ENCODE measurements at places on chromosomes 16 and 17. TPM values are rescaled to one million over a fixed set of nuclear protein-coding genes. Genes with fewer than 3 reads are reported as not detected.

- H3K27me3 ChIP-seq, result no peaks in the 10 kb centered on the region
- no peak for DNase-seq
- H3K36me3 ChIP-seq, result no peaks in the 10 kb centered on the region
These were observed 25.9 kb downstream of the BRIP1 start for GRCh38 chr17:61837175-61838051.

KRT222 gene
- polyA plus RNA-seq, result 0.08 TPM

DNA sequence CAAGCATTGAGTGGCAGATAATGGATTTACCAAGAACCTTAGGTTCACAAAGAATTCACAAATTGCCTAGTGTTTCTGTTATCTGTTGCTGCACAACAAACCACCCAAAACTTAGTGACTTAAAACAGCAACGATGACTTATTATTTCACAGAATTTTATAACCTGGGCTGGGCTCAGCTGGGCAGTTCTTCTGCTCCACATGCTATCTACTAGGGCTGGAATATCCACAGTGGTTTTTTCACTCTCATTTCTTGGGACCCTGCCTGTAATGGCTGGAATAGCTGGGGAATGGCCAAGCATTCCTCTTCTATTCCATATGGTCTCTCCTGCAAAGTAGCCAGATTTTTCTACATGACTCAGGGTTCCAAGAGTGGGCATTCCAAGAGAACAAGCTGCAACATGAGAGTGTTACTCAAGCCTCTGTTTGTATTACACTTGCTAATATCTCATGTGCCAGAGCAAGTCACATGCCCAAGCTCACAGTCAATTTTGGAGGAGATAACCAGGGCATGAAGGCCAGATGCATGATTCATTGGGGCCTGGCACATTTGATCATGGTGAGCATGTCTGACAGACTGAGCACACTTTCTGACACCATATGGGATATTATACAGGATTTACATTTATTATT, 4.9 kb upstream of the PSMD7 start:
- no peaks in the 10 kb centered on the region for H3K27me3 ChIP-seq
- H3K36me3 ChIP-seq, result no peaks in the 10 kb centered on the region
- no peak for DNase-seq
- H3K4me3 ChIP-seq, result no peak overlapping the region
- no peak overlapping the region for H3K27ac ChIP-seq
- no peaks in the 10 kb centered on the region for H3K4me1 ChIP-seq

DNA sequence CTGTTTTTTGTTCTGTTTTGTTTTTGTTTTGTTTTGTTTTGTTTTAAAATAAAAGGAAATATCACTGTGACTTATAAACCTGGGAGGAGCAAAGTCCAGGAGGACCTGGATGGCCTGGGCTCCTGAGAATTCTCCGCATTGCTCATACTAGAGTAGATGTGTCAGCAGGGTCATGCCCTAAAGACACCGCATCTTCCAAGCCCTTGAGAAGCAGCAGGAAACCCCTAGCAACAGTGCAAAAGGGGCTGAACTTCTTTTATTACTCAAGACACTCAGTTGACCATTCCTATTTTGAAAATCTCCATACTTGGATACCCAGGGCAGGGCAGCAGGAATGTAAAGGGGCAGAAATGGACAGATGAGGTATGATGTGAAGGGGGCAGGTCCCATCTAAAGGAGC, 51.8 kb downstream of the SYT17 start:
- no peaks in the 10 kb centered on the region for H3K4me1 ChIP-seq
- no peak for DNase-seq
- no peaks in the 10 kb centered on the region for H3K27me3 ChIP-seq

ACADVL gene
- 231 TPM for polyA plus RNA-seq

DNA sequence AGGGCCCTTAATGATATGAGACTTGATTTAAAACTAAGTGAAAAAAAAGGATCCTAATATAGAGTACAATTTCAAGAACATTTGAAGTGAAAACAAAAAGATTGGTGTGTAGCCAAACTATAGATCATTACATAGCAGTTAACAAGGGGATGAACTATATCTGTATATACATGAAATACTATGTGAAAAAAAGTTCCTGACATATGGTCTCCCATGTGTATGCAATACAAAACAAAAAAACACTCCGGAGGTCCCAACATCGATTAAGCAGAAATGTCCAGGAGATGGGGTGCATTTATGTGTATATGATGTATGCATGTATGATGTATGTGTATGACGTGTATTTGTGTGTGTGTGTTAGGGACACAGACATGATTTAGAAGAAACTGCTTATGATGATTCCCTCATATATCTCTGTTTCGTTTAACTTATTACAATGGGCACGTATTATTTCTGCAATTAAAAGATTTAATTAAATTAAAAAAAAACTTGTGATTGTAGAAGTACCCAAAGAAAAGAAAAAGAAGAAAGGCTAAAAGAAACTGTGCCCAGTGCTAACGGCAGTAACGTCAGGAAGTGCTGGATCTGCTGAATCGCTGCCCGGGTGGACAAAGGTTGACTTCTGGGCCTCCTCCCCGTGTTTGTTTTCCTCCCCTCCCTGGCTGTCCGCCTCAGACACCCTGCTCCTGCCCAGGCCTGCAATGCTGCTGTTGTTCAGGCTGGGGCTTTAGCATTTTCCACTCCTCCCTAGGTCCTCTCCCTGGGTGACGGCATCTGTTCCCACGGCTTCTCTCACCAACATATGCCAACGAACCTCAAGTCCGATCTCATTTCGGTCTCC, 36.9 kb downstream of the TBX4 start:
- H3K4me1 ChIP-seq, result peaks cover 4% of the 10 kb centered on the region
- H3K4me3 ChIP-seq, result no peak overlapping the region
- no peak for DNase-seq
- H3K27me3 ChIP-seq, result no peaks in the 10 kb centered on the region

Measured in H1 (cell line).